NCI-H446 (cell line): ENCODE measurements at places on chromosomes 5 and 9.

- no peak for DNase-seq
Observed at GRCh38 chr9:17928228-17928627, 349.4 kb downstream of the SH3GL2 start.

DNA sequence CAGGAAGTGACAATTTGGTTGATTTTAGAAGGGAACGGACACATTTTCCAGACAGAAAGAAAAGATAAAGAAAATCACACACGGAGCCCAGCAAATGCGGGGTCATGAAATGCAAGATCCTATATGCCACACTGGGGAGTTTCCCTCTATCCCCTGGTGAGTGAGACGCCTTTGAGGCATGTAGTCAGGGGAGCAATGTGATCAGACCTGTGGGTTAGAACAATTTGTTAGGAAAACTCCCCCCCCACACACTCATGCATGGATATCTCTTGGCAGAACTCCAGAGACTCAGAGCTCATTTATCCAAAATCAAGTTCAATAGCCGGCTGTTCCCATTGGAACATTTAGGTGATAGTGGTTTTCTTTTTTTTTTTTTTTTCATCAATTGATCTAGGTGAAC, 71.7 kb upstream of the TRIO start:
- no peak for DNase-seq

DNA sequence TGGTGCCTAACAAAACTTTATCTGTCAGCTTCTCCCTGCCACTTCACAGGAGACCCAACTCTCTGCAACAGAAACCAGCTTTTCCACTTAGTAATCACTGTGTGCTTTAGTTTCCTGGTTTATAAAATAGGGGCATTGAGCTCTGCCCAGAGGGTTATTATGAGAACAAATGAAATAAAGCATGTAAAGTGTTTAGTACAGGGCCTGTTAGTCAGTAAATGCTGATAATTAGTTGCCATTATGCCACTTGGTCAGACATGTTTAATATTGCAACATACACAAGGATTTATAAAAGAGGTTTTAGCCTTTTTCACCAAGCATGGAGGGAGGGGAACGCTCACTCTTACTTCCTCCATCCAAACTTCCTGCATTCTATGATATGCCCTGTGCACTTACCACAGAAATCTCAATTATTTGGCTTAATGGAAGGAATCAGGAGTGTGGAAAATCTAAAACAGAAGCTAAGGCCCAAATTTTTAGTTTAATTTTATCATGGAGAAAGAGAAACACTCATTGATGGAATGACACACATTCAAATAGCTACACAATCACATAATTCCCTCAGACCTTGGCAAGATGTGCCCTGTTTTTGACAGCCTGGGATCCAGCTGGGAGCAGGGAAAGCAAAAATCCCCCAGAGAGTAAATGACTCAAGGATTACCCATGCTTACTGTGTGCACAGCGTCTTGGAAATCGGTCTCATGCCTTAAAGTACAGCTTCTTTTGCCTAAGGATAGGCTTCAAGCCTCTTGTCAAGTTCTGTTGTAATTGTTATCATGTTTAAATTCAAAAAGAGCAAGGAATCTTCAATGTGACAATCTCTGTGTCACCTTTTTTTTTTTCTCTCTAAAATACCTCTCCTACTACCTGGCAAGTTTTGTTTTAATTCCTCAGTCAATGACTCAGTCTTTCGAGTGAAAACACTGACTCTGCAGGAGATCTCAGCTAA, 34.0 kb downstream of the ZNF474 start:
- DNase-seq, result no peak

- no peak for DNase-seq
Observed at GRCh38 chr5:50967563-50968355, 301.3 kb downstream of the PARP8 start.

- DNase-seq, result no peak
Observed at GRCh38 chr9:2158766-2159430, 143.8 kb downstream of the SMARCA2 start.

DNA sequence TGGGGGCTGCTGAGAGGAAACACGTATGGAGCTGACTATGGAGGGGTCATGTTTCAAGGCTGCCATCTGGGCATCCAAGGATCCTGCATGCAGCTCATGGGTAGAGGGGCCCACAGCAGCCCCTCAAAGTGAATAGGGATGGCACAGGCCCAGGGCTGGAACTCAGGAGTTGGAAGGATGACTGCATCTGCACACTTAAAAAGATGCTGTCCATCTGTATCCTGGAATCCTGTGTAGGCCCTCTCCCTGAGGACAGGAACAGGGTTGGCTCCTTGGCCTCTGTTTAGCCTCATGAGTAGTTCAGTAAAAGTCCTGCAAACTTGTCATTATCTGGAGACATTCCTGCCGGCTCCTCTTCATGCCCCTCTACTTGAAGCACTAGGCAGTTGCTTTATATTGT, 4.0 kb downstream of the BNIP1 start:
- no peak for DNase-seq

DNA sequence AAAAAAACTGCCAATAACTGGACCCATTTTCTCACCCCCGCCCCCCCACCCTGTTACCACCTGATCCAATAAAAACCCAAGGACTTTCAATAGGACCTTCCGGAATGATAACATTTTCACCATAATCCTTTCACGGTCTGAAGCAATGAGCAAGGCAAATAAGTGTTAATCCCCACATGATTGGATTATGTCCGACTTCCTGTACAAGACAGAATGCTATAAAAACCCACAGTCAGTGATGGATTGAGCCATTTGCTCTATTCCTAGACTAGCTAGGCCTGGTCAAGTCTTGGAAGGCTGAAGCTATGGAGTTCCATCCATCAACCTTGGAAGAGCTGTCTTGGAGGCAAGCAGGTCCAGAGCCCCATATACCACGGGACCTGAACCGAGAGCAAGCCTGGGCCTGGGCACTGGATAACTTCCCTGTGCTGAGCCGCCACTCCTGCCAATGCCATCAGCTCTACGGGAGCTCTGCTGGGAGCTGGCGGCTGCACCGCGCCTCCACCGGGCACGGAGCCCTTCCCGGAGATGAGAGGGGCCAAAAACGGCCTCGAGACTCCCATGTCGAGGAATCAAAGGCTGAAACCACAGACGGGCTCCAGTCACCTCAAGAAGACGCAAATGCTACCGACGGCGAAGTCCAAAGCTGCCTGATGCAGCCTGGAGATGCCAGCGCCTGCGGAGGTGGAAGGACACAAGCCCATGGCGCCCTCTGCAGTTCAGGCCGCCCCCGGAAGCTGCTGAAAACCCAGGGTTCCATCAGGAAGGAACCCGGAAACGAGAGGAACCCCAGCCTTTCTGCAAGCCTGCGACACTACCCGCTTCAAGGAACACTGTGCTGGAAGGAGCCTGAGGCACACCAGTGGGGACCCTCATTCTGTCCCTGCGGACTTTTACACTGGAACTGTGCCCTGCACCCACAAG, 69.2 kb downstream of the ANXA2R start:
- DNase-seq, result no peak

GRCh38 chr9:25350011-25350410, 328.2 kb downstream of the TUSC1 start:
- peak; percentile 7 for DNase-seq

- no peak for DNase-seq
Observed at GRCh38 chr5:156526081-156526925, 199.3 kb downstream of the SGCD start.

DNA sequence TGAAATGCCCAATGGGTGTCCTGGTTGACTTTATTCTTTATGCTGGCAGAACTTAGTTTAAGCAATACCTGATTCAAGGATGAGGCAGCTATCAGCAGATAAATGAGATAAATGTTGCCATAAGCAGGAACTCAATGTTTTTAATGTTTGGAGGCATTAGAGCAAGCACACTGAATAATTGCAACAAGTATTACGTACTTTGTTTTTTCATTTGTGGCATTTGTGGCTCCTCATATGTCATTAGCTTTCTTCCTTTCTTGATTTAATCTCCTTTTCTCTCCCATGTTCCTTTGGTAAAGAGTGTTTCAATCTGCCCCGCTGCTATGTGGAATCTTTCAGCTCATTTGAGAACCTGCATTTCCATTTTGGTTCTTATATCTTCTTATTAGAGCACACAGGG, 6.4 kb upstream of the NR3C1 start:
- DNase-seq, result no peak

GRCh38 chr5:77356740-77357139, 135.4 kb downstream of the WDR41 start:
- no peak for DNase-seq

DNA sequence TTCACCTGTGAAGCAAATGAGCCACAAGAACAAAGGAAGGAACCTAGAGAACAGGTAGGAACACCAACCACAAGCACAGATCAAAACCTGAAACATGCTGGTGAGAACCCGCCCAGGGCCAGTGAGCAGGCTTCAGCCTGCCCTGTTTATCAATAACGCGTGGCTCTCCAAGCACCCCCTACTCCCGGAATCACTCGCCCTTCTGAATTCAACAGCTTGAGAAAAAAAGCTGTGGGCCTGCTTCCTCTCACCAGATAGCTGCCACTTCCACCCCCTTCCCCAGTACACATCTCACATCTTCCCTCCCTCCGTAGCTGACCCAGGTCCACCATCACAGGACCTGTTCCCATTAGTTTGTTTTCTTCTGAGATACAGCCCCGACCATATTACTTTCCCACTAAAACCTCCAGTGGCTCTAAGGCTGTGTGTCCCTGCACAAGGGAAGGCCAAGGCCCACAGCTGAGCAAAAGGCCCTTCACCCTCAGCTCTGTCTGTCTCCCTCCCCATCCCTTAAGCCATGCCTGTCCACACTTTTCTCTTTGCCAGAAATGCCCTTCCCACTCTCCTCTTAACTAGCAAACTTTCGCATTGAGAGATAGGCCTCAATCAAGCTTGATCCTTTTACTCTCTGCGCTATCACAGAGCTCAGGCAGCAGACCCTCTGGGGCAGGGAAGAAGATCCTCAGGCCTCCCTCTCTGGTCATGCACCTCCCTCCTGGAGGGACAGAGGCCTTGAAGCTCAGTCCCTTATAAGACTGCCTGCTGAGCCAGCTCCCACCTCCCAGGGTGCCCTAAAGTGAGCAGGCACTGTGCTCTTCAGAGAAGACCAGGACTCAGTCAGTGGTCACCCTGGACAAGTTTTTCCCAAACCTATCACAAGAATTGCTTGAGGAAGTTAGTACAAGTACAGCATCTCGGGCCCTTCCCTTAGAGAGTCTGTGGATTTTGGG, 30.1 kb downstream of the B4GALT1 start:
- no peak for DNase-seq

- DNase-seq, result no peak
Observed at GRCh38 chr5:97192580-97193354, 9.7 kb upstream of the RIOK2 start.

GRCh38 chr5:160213537-160213936, 15.8 kb upstream of the FABP6 start:
- peak; percentile 6 for DNase-seq

DNA sequence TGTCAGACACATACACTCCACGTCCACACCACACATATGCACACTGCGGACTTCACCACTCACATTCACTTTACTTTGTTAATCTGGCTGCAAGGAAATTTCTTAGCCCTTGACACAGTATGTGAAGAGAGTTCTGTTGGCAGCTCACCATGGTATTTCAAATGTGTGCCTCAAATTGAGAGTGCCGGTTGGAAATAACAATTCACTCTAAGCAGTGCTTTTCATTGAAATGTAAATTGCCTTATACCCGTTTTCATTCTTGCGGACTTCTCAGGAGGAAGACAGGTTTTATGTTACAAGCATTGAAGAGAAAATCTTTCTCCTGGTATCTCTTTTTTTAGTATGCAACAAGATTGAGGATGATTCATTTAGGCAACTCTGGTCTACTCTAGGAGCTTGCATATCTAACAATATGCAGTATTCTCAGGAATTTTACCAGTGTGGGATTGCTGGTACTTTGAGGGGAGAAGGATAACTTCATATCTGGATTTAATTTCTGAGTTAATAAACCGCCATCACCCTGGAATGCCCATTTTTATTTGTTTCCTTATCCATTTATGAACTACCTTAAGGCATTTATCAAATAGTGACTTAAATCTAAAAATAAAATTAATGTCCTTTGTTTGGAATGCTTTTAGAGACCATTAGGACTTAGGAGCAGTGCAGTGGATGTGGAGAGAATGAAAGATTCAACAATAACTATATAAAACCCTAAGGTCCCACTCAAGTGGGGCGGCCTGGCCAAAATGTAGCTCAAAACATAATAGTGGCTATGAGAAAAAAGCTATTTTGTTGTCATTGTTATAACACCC, 87.0 kb downstream of the IQGAP2 start:
- DNase-seq, result no peak

DNA sequence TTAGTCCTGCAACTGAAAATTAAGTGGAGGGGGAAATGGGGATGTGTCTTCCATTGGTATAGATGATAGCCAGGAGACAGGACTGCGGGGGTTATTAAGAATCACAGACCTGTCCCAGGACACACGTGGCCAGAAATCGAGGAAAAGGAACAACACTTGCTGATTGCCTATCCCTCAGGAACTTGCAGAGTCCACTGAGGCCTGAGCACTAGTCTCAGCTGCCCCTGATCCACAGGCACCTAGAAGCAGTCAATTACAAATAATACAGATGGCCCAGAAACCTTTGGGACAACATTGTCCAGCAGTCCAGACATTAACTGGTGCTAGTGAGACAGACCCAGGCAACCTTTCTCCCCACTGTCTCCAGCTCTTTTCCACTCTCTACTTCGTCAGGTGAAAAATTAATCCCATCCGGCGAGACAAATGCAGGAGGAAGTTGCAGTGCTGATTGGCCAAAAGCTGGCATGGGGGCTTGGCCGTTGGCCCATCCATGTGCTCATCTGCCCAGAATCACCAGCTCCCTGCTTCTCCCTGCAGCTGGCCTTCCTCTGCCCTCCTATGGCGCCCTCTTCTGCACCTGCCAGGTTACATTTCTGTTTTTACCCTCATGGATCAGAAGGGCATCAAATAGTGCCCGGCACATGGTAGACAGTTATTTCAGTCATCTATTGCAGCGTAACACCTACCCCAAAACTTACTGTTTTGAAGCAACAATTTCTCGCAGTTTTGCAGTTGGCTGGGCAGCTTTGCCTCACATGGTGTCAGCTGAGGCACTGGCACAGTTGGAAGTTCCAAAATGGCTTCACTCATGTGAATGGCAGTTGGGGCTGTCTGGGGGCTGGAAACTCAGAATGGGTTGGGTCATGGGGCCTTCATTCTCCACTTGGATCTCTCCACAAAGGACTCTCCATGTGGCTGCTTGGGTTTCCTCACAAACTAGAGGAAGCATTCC, 3.6 kb upstream of the B4GALT1 start:
- DNase-seq, result peak; percentile 72

DNA sequence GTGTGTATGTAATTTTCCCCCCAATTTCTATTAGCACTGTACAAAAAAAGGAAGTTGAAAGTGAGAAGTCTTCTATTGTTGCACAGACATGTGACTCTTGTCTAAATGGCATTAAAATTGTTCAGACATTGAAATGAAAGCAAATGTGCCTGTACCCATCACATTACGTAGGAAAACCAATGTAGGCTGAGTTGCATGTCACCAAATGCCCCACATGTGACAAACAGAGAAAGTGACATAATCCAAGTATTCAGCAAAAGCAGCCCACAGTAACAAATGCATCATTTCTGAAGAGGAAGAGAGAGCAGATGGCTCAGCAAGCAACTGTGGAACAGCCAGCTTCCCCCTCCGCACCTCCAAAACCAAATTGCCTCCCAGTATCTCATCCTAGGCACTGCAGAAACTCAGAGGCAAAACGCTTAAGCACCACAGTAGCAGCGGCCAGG, 161.5 kb upstream of the NR4A3 start:
- no peak for DNase-seq
